ENCODE measurements at places on chromosomes 2 and 18.
A peak's percentile ranks its signal among the peaks of the same experiment; 100 is the strongest.

DNA sequence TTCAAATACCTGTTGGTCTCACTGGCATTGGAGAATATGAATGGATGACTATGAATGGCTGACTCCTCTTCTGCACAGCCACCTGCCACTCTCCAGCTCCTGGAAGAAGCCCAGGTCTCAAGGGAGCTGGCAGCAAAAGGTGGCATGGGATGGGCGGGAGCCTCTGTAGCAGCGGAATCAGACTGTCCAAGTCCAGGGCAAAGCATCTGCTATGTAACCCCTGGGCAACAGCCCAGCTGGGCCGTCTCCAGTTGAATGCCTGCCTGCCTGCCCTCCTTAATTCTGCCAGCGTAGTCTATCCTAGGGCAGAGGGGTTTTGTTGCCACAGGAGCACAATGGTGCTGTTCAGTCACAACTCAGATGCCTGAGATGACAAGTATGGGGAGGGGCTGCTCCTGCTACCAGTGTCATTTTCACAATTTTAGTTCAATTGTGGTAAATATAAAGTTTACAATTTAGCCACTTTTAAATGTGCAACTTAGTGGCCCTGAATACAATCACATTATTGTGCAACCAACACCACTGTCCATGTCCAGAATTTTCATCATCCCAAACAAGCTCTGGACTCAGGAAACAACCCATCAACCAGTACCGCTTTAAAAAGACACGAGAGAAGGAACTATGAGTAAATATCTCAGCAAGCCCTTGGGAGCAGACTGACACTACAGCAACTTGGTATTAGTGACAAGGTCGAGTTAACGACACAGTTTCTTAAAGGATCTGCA is 115.2 kb downstream of the MYO5B start:
- DNase-seq = no peak

- DNase-seq = no peak
Observed at GRCh38 chr2:206971805-206972204, 32.5 kb downstream of the CPO start.

GRCh38 chr2:19439081-19439480 is 80.7 kb upstream of the OSR1 start:
- no peak for DNase-seq

GRCh38 chr2:164793529-164793928 is 48.1 kb downstream of the COBLL1 start:
- no peak for DNase-seq

- no peak for DNase-seq
Observed at GRCh38 chr18:47964053-47964452, 33.6 kb upstream of the SMAD2 start.

DNA sequence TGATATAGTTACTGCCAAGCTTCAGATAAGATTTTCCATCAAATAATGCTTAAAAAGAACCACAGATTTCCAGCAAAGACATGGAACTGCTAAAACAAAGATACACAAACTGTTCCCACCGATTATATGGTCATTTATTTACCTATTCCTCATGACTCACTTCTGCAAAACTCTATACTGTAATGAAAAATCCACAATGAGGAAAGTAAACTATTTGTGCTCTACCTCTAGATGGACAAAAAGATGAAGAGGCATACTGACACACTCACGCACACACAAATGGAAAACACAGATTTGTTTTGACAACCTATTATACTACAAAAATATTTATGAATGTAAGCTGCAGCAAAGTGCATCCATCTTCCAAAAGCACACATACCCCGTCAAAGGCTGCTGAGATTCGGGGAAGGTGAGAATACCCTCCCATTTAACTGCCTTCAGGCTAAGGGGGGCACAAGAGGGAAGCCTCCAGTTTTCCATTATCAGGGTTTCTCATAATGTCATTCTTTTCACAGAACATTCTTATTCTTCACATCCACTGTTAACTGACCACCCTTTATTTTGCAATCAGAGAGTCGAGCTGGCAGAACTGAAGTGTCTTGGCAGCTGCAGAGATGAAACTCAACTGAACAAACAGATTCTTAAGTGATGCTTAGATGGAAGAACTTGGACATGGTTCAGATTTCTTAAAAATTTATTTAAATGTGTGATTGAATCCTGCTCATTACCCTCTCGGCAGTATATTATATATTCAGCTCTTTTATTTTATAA is 115.9 kb upstream of the TANK start:
- no peak for DNase-seq

GRCh38 chr2:219603771-219604170 is 6.1 kb downstream of the STK11IP start:
- DNase-seq = no peak

DNA sequence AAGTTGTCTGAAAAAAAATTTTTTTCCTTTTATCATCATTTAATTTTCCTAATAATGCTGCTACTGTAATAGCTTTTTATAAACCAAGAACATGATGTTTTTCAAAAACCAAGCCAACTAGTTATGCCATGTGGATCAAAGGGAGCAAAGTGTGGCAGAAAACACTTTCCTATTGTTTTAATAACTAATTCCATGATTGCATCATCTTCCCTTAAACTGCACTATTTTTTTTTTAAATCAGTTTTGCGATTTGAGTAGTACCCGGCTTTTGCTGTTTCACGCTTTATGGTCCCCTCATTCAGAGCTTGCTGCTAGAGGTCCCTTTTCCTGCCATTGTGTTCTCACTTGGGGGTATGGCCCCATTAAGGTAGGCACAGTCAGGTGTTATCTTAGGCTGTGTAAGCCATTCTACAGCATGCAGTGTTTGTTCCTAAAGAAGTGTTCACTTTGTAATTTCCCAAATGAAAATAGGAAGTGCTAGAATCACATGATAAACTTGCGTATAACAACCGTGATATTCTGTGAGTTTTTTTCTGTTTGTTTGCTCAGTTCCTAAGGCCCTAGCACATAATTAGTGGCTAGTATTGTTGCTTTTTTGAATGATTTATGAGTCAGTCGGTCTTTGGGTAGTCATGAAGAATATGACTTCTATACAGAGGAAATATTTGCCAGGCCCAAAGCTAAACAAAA is 225.8 kb downstream of the PTGR3 start:
- DNase-seq = no peak

DNA sequence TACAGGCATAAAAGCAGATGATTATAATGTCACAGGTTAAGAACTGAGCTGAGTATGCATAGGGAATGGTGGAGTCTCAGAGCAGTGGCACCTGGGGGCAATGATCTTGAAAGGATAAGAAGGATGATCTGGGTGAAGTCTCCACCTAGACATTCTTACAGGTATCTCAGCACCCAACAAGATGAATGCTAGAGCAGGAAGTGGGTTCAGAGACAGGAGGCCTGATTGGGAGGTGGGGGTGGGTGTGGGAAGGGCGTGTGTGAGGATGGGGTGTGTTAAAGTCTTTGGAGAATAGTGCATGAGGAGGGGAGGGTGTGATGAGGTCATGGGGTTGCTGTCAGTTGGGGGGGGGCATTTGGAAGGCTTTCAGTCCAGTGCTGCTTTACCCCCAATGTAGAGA is 78.8 kb upstream of the UPP2 start:
- DNase-seq = no peak

GRCh38 chr18:63882333-63883141 is 5.0 kb upstream of the SERPINB2 start:
- DNase-seq = no peak

- peak; percentile 32 for DNase-seq
Observed at GRCh38 chr2:64699712-64700111, 46.0 kb upstream of the SERTAD2 start.

Data from activated CD4-positive, alpha-beta T cell treated with anti-CD3 and anti-CD28 coated beads, Interleukin-2, amount 50 U/mL, for 48 hours (primary cell).